B cell (primary cell): ENCODE measurements at places on chromosomes 5 and 9. TPM values are rescaled to one million over a fixed set of nuclear protein-coding genes. Genes with fewer than 3 reads are reported as not detected.

- DNase-seq: no peak
These were observed 162.8 kb downstream of the KCTD16 start for GRCh38 chr5:144333336-144333920.

DNA sequence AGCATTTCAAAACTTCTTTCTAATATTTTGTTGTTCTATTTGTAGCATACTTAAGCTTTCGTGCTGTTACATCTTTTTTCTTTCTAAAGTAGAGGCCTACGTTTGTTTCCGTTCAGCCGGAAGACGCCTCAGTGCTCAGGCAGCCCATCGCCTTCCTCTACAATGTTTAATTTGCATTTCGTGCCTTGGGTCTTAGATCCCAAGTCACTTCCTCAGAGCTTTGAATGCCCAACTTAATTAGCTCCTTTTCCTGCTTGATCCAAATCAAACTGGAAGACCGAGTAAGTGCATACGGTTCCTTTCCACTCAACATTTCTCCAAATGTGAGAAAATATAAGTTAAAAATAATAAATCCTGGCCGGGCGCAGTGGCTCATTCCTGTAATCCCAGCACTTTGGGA is 43.2 kb downstream of the MRPL36 start:
- no peak for DNase-seq

DNA sequence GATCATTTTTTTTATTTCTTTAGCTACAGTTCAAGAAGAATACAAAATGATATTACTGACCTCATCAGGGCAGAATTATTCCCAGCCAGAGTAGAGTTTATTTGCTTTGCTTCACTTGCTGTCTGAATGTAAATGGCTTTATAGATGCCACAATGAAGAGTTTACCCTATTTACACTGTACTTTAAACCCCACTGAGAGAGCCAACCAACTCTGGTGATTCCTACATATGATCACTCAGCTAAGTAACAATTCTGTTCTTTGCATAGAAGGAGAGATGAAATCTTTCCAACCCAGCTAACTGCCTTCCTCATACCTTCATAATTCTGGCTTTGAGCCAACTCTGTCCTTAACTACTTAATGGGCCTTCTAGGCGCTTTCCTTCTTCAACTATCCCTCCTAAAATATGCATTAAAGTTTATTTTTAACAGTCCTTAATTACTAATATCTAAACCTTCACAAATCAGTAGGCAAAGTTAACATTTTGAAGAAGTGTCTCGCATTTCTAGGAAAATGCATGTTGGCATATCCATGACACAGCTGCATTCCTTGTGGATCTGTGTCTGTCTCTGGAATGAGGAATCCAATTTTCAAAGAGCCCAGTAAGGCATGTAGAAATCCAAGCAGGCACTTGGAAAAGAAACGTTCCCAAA is 284.8 kb upstream of the GRAMD2B start:
- DNase-seq: no peak

Gene PCDHGB2
- total RNA-seq: 3.3 and 3.9 TPM in 2 replicates

DNA sequence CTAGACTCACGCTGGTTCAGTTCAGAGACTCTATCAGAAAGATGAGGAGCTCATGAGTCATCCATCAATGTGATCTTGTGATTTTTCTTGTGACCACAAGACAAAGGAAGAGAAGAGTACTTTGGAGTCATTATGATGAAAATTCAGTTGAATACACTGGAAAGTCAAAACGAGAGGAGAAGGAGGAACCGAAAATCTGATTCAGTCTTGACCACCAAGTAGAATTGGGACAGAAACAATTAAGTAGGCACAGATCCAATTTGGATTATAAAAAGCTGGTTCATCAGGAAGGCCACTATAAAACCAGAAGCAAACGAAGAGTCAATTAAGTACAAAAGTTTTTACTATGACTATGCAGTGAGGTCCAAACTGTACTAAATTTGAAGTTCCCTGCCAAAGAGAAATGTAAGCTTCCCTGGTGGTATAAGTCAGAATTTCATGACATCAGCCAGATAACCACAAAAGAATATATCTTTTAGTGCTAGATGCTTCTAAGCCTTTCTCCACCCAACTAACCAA is 90.9 kb downstream of the THBS4 start:
- no peak for DNase-seq

GRCh38 chr9:78928625-78929405 is 631.9 kb downstream of the PSAT1 start:
- no peak for DNase-seq

DNA sequence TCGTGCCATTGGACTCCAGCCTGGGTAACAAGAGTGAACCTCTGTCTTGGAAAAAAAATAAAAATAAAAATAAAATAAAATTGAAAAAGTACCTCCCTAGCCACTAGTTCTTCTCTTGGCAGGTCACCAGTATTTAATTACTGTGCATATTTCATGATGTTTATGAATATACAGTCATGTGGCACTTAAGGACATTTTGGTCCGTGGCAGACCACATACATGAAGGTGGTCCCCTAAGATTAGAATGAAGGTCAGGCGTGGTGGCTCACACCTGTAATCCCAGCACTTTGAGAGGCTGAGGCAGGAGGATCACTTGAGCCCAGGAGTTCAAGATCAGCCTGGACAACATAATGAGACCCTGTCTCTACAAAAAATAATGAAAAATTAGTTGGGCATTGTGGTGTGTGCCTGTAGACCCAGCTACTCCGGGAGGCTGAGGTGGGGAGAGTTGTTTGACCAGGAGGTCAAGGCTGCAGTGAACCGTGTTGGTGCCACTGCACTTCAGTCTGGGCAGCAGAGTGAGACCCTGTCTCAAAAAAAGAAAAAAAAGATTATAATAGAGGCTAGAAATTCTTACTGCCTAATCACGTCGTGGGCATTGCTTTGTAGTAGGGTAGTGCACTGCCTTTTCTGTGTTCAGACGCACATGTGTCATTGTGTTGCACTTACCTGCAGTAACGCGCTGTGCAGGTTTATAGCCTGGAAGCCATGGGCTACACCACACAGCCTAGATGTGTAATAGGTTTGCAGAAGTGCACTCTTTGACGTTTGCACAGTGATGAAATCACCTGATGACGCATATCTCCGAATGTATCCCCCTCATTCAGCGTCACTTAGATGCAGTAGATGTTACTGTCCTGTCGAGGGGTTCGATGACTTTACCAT is 12.8 kb downstream of the EHMT1 start:
- DNase-seq: no peak

- no peak for DNase-seq
These were observed 242.3 kb downstream of the CAAP1 start for GRCh38 chr9:26650325-26650724.

DNA sequence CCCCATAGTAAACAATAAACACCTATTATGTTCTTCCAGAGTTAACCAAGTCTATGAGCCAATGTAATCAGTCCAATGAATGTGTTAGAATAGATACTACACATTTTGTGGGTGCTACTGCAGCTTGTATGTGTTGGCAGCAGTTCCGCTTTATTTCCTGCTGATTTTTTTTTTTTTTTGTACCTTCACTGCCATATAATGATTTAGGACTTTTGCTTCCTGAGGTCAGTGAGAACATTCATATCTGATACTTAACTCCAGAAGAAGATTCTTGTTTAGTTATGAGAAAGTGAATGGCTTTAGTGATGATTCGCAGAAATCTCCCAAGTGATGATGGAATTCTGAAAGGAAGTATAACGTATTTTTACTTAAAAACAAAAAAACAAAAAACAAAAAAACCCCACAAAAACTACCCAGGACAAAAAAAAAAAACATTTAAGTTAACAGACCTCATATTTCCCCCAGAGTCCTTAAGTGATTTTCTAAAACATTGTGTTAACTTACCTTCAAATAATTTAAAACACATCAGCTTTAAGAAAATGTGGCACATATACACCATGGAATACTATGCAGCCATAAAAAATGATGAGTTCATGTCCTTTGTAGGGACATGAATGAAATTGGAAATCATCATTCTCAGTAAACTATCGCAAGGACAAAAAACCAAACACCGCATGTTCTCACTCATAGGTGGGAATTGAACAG is 24.7 kb upstream of the LMNB1 start:
- no peak for DNase-seq

DNA sequence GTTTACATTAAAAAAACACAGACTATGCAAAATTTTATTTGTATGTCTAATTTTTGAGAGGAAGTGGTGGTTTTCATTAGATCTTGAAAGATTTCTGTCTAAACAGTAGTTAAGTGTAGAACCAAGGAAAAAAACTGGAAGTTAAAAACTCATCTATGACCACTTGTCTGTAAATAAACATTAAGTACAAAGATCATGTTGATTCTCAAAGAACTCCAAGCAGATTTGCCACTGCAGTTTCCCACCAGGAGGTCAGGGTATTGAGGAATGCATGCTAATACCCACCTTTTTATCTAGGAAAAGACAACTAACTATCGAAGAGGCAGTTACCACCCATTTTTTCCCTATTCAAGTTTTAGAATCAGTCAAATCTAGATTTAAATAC is 1.9 kb downstream of the STOM start:
- no peak for DNase-seq

Gene CATSPER3
- total RNA-seq: 0.79 and 2.7 TPM in 2 replicates

Gene CDKN2B-AS1
- total RNA-seq: 2.5 and 3.2 TPM in 2 replicates

Gene EGFLAM
- total RNA-seq: not detected in 2 replicates

- DNase-seq: no peak
These were observed 113.7 kb downstream of the TMEM232 start for GRCh38 chr5:110612794-110613247.

Gene CHSY3
- not detected in 2 replicates for total RNA-seq

DNA sequence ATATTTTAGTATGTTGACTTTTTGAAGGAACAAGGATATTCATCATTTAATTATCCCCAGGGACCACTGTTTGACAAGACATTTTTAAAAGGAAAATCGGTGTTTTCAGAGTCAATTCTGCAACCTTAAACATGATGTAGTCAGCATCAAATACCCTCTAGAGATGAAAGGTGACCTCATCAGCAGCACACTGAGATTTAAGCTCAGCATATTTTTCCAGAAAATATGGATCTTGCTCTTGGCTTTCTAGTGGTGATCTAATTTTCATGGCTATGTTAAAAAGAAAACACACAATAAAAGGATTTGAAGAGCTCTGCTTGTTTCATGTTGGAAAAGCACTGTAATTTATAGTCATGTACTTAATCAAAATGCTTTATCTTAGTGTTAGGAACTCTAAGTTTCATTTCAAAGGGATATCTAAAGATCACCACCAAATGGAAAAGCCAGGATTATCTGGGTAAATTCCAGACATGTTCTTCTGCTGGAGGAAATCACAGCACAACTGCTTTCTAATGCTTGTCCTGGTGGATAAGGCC is 487.2 kb downstream of the ENC1 start:
- DNase-seq: no peak

Gene LPCAT1
- total RNA-seq: 152 and 159 TPM in 2 replicates

DNA sequence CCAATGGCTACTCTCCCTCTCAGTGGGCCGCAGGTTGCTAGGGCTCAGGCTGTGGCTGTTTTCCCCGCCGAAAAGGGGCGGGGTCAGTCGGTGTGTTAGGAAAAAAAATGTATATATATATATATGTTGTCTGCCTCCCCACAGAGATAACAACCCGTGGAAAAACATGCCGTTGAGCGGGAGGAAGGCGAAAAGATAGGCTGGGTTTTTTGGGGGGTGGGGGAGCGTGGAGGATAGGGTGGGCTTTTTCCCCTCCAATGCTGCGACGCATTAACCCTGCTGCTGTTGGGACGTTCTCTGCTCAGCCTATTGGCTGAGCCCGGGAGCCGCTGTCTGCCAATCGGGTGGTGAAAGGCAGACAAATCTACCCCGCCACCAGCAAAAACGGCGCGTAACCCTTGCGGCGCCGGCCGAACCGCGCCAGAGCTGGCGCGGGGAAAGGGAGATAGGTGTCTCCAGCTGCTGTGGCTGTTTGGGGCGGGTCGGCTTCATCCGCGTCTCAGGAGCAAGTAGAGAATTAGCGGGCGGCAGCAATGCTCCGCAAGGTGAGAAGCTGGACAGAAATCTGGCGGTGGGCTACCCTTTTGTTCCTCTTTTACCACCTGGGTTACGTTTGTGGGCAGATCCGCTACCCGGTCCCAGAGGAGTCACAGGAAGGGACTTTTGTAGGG is at the start of gene PCDHGC4:
PCDHGC4 (plus strand) TSS at position 390 of the 671 bp plus-strand sequence; CDS start at position 534, 144 bp downstream.
- peak; percentile 32 for DNase-seq

- DNase-seq: no peak
These were observed 18.0 kb downstream of the SH3PXD2B start for GRCh38 chr5:172436078-172436878.

GRCh38 chr5:124373883-124374282 is 372.6 kb downstream of the ZNF608 start:
- DNase-seq: no peak

GRCh38 chr5:72653586-72653985 is 146.4 kb upstream of the ZNF366 start:
- DNase-seq: no peak

Gene LMX1B
- total RNA-seq: not detected in 2 replicates

- no peak for DNase-seq
These were observed 615.5 kb downstream of the TLE1 start for GRCh38 chr9:81073821-81074220.

Gene KIF24
- 0.79 and 0.87 TPM in 2 replicates for total RNA-seq

- no peak for DNase-seq
These were observed 19.3 kb downstream of the GAPVD1 start for GRCh38 chr9:125280945-125281344.

DNA sequence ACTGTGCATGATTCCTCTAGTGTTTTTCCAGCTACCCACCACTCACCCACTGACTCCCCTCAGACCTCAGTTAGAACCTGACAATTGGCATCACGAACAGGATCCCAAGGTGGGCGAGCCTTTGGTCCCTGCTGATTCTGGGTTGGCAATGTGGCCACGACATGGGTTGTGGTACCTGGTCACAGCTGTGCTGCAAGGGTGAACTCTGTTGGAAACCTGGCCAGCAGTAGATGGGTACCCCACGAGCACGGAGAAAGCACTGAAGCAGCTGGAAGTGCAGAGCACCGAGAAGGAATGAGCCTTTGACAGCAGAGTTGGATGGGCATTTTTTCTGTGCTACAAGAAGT is 180.1 kb downstream of the PDE4D start:
- DNase-seq: no peak

Gene TRIM7
- 5.6 and 7.4 TPM in 2 replicates for total RNA-seq

Gene CCNB1
- 8.5 and 8.6 TPM in 2 replicates for total RNA-seq

Gene DTWD2
- total RNA-seq: 6.0 and 6.3 TPM in 2 replicates

DNA sequence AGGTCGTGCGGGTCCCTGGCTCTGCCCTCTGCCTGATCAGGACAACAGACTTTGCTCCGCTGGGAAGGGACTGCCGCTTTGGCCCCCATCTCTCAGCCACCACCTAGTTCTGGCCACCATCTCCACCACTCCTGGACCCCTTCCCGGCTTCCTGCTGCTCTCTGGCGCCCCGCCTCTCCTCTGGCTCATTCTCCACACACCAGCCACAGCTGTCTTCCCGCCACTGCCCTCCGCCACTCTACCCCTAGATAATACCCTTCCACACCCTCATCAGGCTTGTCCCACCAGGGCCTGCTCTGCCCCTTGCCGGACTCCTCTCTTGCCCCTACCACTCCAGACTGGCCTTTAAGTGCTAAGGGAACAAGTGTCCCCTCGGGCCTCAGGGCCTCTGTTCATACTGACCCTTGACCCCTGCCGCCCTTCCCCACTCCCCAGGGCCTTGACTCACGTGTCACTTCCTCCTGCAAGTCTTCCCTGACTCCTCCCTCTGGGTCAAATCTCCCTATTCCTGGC is 3.0 kb upstream of the CDX1 start:
- no peak for DNase-seq

GRCh38 chr5:11069041-11069440 is 308.0 kb upstream of the DAP start:
- no peak for DNase-seq

Gene STING1
- 0.29 and 1.1 TPM in 2 replicates for total RNA-seq
